ENCODE measurements at places on chromosomes 5 and 9. TPM values are rescaled to one million over a fixed set of nuclear protein-coding genes. Genes with fewer than 3 reads are reported as not detected.

DNA sequence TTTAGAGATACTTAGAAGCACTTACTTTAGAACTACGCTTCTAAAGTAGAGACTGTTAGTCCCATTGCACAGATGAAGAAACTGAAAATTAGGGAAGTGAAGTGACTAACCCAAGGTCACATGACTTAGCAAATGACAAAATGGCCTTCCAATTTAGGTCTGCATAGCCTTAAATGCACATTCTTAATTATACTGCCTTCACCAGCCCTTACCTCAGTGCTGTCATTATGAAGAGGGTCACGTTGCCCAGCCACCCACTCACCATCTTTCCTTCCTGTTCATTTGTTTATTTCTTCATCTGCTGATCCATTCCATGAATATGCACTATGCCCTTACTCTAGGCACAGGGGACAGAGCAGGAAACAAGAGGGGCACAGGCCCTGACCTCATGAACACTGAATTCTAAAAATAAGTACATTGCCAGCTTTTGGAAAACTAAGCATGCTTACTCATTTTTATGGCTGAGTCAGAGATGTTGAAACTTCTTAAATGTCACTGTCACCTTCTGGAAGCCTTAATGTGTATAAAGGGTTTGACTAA is 8.6 kb downstream of the HAVCR2 start:
- no peak for DNase-seq

DNA sequence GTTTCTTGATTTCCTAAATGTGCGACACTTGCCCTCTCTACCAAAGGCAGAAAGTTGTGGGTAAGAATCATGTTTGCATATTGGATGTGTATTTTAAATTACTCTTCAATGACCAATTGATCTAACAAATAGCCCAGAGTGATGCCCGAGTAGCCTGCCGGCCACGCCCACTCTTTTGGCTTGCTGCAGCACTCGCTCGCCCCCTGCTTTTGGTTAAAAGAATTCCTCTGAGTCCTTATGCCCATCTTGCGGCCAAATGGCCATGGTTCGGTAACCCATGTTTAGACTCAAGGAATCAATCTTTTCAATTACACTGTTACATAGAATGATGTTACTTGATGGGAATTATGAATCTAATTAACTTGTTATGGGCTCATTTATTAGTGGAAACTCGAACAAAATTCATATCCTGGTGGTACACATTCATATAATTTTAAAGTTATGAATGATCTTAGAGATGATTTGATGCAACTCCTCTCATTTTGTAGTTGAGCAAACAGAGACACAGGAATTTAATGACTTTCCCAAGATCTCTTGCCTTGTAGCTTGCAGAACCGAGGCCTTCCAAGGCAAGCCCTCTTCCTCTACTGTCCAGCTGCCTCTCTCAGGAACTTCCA is 36.5 kb downstream of the PPIC start:
- no peak for DNase-seq

- DNase-seq: no peak
Measured at GRCh38 chr5:167863883-167864282, 427.6 kb upstream of the WWC1 start.

- no peak for DNase-seq
Measured at GRCh38 chr9:136543830-136544547, 1.9 kb downstream of the NOTCH1 start.

DNA sequence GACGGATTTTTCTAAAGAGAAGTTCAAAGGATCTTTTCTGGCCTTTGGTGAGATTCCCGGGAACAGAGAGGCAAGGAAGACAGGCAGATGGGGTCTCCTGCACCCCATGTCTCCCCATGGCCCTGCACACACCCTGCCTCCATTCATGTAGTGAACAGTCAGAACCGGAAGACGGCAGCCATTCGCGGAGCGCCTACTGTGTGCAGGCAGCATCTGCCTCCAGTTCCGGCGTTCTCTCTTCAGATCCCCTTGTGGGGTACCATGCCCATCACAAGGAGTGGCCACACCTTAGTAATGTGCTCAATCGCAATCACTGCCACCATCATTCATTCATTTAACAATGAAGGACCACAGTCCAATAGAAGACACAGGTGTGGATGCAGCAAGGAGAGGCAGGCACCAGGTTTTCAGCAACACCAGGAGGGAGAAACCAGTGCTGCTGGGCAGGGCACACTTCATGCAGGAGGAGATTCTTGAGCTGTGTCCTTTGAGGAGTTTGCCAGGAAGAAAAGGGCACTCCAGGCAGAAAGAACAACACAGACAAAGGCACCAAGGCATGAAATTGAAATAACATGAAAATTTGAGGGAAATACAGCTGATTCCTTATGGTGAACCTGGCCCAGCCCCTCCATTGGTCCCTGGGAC is 171.5 kb upstream of the PHYKPL start:
- no peak for DNase-seq

DNA sequence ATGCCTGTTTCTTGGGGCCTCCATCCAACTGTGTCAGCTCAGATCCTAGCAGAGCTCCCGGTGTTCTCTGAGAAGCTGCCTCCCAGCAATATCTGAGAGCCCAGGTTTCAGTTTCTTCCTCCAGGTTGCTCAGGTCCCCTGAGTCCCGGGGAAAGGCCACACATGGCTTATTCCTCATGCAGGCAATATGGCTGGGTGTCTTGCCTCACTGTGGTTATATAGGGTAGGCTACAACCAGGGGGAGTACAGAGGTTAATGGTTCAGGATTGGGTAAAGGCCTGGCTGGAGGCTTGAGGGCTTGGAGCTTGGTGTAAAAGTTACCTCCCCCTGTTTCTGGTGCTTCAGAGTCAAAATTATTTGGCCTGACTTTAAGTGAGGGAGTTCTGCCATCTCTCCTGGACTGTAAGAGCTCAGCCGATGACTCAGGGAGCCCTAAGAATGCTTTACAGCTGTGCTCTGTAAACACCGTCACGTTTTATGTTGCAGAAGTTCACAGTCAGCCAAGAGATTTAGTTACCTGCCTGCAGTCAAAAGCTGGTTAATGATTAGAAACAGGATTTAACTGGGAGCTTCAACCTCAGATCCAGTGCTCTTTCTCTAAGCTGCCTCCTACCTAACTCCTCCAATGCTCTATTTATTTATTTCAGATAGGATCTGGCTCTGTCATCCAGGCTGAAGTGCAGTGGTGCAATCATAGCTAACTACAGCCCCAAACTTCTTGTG is 24.3 kb upstream of the UBAP2 start:
- DNase-seq: no peak

GRCh38 chr5:22900801-22901310 is 47.7 kb upstream of the CDH12 start:
- DNase-seq: no peak

- no peak for DNase-seq
Measured at GRCh38 chr5:119954106-119954505, 324.7 kb downstream of the FAM170A start.

- peak; percentile 65 for DNase-seq
Measured at GRCh38 chr5:169161022-169161680, 139.8 kb downstream of the SLIT3 start.

GRCh38 chr9:118263949-118264348 is 559.7 kb downstream of the TLR4 start:
- DNase-seq: no peak

DNA sequence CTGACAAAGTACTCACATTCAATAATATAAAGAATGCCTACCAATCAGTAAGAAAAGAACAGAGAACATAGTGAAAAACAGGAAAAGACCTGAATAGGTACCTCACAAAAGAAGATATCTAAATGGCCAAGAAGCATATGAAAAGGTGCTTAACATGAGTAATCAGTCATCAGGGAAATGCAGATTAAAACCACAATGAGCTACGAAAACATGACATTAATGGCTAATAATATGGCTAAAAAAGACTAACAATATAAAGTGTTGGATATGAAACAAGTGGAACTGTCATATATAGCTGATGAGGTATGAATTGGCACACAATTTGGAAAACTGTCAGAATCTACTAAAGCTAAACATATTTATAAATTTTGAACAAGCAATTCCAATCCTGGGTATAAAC is 18.9 kb downstream of the DENND1A start:
- no peak for DNase-seq

DNA sequence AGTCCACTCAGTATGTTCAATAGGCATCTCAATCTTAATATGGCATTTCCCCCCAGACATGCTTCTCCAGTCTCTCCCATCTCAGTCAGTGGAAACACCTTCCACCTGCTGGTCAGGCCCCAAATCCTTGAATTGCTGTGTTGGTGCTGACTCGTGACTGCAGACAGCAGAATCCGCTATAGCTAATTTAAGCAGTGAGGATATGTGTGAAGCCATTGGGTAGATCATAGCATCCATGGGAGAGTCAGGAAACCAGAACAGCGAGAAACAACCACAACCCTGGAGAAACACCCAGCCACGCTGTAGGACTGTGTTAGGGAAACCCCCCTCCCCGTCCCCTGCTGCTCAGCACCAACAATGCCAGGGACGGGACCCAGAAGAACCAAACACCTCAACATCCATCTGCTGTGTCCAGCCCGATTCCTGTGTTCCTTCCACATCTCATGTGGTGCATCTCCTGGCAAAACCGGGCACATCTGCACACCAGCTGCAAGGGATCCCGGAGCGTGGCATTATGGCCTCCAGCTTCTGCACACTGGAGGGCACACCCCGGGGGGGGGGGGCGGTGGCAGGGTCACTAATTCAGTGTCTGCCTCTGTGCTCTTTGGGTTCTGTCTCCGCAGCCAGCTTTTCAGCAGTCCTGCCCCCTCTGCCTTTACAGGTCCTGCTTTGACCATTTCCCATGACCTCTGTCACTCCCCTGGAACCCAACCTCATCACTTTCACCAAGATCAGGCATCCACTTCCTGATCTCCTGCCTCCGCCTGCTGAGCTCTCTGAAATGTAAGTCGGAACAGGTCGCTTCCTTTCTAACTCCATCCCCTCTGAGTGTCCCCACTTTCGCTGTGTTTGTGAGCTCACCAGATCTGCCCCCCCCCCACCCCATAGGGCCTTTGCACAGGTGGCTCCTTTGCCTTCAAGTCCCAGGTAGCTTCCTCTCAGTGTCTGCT is 2.4 kb upstream of the PLEKHG4B start:
- DNase-seq: no peak

- DNase-seq: no peak
Measured at GRCh38 chr5:112323166-112323565, 95.9 kb downstream of the EPB41L4A start.

SH3RF2 gene
- 4.6 TPM for polyA plus RNA-seq

MCC gene
- 29.9 TPM for polyA plus RNA-seq

CD14 gene
- 8.4 TPM for polyA plus RNA-seq

BDP1 gene
- polyA plus RNA-seq: 42.2 TPM

TMC1 gene
- 1.4 TPM for polyA plus RNA-seq

MSMP gene
- polyA plus RNA-seq: not detected
